ENCODE measurements at places on chromosomes 11 and 22.

GRCh38 chr22:29609139-29609538 is 5.7 kb downstream of the NF2 start:
- no peak for DNase-seq

GRCh38 chr11:91761406-91762025 is 463.1 kb upstream of the FAT3 start:
- DNase-seq: no peak

- no peak for DNase-seq
Observed at GRCh38 chr22:37870273-37870672, 21.1 kb downstream of the EIF3L start.

DNA sequence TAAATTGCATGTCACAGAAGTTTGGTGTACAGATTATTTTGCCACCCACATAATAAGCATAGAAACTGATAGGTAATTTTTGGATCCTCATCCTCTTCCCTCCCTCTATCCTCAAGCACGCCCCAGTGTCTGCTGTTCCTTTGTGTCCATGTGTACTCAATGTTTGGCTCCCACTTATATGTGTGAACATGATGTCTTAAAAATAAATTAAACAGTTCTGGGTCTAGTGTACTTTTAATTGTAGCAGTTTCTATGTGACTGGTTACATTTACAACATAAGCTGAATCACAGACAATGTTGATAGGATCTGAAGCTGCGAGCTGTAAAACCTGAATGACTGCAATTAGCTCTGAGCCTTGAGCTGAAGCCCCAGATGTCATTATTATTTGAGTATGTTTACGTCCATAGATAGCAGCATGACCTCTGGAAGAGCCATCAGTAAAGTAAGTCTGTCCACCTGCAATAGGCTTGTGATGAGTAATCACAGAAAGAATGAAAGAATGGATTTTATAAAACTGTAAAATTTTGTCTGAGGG is 29.7 kb downstream of the OR10A6 start:
- no peak for DNase-seq

- no peak for DNase-seq
Observed at GRCh38 chr22:33654173-33654895, 265.9 kb downstream of the LARGE1 start.

GRCh38 chr11:63535734-63536133 is 874 bp upstream of the PLAAT4 start:
- DNase-seq: no peak

GRCh38 chr11:73950869-73951710 is at the start of gene DNAJB13:
DNAJB13 (plus strand) TSS chr11:73951026; CDS start chr11:73951070, 44 bp downstream.
- peak; percentile 67 for DNase-seq

- DNase-seq: no peak
Observed at GRCh38 chr11:13595166-13595565, 73.3 kb upstream of the FAR1 start.

DNA sequence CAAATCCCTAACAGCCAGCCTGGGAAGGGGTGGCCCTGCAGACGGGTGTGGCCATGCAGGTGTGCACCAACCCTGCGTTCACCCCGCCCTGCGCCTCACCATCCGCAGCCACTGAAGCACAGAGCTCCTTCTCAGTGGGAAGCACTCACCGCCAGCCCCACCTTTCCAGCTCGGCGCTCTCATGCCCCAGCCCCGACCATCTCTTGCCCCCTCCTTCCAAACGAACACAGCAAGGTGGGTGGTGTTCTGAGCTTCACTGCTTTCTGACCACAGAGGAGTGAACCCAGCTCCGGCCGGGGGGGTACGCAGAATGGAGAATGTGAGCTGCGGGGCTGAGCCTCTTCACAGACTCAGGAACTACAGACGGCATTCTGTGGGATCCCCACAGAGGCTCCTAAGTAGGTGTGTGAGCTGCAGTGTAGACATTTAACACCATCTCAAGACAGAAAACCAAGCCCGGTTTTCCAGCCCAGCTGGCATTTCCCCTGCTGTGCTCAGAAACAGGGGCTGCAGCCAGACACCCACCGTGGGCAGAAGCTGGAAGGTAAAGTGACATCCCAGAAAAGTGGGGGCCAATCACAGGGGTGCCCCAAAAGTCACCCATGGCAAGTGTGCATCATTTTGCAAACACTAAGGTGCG is 88.4 kb upstream of the RTL6 start:
- peak; percentile 46 for DNase-seq

- DNase-seq: no peak
Observed at GRCh38 chr11:115423728-115424459, 80.3 kb downstream of the CADM1 start.

GRCh38 chr11:119935349-119935925 is 202.5 kb downstream of the TRIM29 start:
- DNase-seq: no peak

DNA sequence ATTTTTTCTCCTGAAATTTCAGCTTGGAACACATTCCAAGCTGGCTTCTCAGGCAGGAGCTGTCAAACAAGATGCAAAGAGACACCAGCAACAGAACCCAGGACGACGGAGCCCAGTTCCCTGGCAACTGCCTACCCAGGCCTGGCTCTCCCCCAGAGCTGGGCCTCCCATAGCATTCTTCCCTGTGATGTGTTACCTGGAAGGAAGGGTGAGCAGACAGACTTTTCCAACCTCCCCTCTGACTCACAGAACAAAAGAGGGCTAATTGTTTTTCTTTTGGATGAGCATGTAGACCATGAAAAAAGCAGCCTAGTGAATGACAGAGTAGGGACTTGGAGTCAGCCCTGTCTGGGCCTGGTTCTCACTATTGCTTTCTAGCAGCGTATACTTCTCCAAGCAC is 55.3 kb upstream of the BMAL1 start:
- DNase-seq: no peak

- no peak for DNase-seq
Observed at GRCh38 chr11:19079643-19080440, 19.3 kb upstream of the MRGPRX2 start.

DNA sequence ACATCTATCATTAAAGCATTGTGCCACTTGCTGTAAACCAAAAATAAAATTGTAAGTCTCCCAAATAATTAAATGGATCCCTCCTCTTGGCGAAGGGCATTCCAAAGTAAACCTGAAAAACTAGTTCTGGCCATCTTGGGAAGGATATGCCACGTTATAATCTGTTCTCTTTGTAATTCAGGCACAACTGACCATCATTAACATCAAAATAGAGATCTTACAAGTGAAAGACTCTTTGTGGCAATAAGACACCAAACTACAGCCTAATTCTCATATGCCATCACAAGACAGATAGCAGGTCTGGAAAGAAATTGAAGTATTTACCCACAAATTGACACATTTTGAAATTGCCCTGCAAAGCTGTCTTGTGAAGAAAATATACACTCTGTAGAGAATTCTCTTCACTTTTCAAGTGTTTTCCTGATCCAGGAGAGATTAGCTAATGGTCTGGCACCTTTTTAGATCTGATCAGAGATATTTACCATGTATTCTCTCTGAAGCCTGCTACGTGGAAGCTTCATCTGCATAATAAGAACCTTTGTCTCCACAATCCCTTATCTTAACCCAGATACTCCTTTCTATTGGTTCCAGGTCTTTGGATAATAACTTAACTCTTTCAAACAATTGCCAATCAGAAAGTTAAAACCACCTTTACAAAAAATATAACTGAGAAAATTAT is 630.4 kb upstream of the CCDC179 start:
- no peak for DNase-seq

Measured in RPMI8226 (cell line).